ENCODE measurements at places on chromosomes 16 and 17.

DNA sequence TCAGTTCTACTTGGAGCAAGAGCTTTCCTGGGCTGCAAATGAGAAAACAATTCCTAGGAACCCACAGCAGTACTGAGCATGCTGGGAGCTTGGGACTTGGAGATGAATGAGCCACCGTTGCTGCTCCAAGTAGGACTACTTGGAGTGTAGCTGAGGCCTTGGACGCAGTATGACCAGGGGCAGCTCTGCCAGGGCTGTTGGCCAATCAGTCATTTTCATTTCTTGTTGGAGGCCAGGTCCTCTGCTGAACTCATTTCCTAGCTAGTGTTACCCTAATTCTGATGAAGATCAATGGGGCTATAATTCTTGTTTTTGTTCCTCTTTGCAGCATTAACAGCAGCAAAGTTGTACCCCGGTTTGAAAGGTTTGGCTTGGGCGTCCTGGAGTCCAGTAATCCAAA lies 8.0 kb upstream of the LGALS9 start:
- no peak for DNase-seq

GRCh38 chr17:75478508-75478907 lies 22.1 kb downstream of the TMEM94 start:
- no peak for DNase-seq

DNA sequence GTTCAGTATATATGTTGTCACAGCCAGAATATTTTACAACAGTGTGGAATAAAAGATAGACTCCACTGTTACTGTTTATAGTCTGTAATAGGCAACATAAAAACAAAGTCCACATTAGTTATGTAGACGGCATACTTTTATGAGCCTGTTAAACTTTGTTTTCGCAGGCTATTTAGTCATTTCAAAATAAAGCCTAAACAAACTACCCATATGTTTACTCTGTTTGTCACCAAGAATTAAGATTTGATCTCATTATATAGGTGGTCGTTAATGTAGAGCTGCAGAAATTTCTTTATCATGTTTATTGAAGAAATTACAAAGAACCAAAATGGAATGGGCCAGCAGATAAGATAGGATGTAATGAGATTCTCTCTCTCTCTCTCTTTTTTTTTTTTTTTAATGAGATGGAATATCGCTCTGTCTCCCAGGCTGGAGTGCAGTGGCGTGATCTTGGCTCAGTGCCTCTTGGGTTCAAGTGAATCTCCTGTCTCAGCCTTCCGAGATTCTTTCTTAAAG lies 943.8 kb upstream of the SOX9 start:
- DNase-seq: no peak

- DNase-seq: no peak
These were observed 37.6 kb upstream of the ZNF469 start for GRCh38 chr16:88345031-88345720.

DNA sequence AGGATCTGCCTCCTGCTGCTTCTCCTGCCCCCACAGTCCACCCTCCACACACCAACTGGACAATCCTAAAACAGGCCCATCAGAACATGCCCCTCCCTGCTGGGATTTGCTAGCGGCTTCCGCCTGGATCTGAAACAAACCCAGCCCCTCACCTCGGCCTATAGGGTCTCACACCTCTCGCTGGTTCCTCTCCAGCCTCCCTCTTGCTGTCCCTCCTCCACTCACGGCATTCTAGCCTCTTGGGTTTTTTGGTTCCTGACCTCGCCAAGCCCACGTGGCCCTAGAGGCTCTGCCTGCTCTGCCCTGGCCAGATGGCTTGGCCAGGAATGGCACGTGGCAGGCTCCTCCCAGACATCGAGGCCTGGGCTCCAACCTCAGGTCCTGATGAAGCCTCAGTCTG lies 15.7 kb upstream of the MTSS2 start:
- no peak for DNase-seq

DNA sequence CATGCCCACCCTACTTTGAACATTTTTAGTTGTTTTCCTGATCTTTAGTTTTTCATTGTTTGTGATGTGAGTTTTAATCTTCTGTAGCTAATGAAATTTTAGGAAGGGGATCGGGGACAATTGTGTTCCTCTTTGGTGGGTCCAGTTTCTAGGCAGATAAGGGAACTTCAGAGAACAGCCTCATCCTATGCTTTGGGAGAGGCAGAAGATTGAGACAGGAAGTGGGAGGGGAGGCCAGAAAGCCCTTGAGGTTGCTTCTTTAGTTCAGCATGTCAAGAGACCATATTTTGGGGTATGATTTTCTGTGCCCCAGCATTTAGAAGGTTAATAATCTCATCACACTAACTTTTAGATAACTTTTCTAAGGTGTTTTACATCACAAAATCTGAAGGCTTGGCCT lies 191.0 kb downstream of the TANC2 start:
- no peak for DNase-seq
